ENCODE measurements at places on chromosomes 4 and X.

DNA sequence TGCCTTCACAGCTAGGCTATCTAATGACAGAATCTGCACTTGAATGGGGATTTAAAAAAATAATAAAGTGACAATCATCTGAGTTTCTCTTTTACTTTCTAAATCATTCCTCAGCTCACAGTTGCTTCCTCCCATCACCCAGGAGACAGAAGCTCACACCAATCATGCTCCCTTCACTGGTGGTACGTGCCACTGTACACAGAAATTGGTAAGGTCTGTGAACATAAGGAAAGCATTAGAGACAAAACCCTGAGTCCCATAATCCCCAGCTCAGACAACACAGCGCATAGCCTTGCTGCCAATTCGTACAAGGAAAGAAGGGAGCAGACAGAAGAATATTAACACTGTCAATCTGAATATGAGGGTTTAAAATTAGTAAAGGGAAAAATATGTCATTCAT, 133.1 kb downstream of the IDS start:
- DNase-seq, result no peak

DNA sequence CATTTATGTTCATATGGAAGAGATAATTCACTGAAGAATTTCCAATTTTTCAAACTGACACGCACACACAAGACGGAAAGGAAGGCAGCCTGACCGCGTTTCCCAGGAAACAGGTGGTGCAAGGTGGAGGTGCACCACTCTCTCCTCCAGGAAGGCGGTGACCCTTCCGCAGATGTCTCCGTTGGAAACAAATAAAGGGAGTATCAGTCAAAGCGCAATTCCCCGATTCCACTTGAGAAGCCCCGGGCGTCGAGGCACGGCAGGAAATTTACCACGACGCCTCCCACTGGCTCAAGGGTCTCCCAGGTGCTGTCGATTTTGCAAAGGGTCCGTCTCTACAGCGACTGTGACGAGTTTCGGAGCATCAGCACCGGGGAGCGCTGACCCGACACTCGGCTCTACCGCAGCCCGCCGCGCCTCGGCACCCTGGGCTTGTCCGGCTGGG, 770 bp upstream of the TIGD2 start:
- no peak for DNase-seq

DNA sequence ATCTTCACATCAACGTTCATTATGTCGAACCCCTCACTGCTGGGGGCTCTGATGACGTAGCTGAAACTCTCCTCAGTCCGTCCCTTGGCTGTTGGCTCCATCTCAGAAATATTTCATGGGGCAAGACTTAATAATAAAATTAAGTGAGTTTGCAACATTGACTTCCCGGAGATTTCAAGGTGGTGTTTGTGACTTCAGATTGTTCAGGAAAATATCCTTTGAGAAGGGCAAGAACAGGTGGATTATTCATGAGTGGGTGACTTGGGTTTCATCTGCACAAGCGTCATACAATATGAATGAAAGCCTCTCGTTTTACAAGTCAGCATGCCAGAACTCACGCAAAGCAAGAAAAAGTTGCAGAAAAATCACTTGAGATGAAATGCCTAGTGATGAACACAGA, at the start of gene C4orf50:
Gene C4orf50 (minus strand): TSS at position 101 of the 400 bp plus-strand sequence.
- DNase-seq, result no peak

- no peak for DNase-seq
Observed at GRCh38 chrX:144738246-144738645, 509.1 kb upstream of the SPANXN1 start.

DNA sequence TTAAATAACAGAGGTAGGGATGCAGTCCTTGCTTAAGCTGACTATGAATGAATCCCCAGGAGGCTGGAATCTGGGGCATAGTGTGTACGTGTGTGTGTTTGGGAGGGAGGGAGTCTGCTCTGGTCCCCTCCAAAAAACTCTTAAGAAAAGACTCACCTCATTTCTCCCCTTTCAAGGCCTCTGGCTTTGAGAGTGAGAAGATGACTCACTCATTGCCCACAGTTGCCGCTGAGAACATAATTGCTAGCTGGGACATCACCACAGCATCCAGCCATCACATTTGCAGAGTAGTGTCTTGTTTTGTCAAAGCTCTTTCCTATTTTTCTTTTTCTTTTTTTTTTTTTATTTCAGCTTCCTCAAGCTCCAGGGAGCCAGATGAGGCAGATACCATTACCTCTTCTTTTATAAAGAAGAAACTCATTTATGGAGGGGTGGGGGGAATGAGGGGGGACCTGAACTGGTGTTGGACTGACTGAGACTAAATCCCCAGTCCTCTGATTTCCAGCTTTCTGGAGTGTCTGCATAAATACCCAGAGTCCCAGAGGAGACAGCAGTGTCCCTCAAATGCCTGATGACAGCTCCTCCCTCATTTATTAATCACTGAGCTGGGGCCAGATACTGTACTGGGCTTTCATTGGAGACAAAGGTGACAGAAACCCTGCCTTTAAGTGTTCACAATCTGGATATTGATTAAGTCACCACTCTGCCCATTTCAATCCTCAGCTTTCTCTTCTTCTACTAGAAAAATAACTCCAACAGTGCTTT, 61.9 kb upstream of the LAS1L start:
- DNase-seq, result no peak

DNA sequence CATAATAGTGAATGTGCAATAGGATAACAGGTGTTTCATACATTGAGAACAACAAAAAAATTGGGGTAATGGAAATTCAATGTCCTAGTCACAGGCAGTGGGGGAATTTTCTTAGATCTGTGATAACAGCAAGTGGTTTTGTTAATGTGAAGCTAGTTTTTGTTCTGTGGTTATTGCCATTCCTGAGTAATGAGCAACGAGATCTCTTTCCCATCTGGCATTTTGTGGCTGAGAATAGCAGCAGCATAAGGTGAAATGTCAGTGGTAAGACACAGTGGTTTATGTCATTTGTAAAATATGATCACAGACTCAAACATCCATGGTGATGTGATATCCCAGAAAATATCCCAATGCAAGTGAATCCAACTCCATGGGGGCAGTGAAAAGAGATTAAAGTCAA, 497.5 kb downstream of the KCNIP4 start:
- no peak for DNase-seq

- DNase-seq, result no peak
Observed at GRCh38 chr4:52837716-52838558, 24.2 kb upstream of the RASL11B start.

DNA sequence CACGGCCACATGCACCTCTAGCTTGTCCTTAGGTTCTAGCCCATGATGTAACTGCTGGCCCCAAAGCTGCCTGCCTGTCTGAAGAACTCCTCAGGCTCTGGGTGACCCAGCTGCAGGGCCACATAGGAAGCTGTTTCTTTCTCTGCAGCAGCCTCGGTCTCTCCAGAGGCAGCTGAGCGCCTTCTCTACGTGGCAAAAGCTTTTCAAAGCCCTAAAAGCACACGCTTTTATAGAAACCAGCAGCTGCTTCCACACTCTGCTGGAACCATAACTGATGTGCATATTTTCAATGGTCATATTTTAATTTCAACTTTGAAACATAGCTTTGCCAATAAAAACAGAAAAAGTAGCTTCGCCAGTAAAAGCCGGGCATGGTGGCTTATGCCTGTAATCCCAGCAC, 37.4 kb downstream of the FAM53A start:
- no peak for DNase-seq

DNA sequence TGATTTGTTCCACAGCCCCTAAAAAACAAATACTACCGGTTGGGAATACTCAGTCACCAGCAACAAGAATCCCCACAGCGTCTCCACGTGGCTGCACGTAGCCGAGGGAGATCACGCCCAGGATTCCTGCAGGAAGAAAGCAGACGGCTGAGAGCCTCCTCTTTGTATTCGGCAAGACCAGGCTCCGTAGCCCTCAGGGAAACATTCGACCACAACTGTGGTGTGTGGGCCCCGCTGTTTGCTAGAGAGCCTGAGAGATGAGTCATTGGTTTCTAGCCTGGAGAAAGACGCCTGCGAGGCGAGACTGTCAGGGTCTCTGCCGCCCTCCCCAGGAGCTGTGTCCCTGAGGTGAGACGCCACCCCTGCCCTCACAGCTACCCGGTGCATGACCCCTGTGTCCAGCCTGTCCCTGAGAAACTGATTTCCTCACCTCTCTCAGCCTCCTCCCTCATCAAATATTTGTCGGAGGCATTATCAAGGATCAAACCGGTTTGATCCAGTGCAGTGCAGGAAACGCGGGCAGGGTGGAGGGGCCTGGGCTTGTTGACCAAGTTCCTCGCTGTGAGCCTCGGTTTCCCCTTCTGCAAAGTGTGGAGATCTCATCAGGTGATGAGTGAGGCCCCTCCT, 4.7 kb upstream of the S100P start:
- no peak for DNase-seq

GRCh38 chrX:18970465-18970864, 13.4 kb downstream of the PHKA2 start:
- DNase-seq, result no peak

GRCh38 chr4:83180431-83180968, 66.0 kb upstream of the PLAC8 start:
- DNase-seq, result no peak

- DNase-seq, result no peak
Observed at GRCh38 chr4:118774321-118774720, 61.6 kb downstream of the SEC24D start.

GRCh38 chr4:37628977-37629609, 57.1 kb downstream of the RELL1 start:
- no peak for DNase-seq

GRCh38 chrX:2383735-2384134, 117.0 kb downstream of the DHRSX start:
- DNase-seq, result no peak

- DNase-seq, result peak; percentile 90
Observed at GRCh38 chrX:7689791-7690412, 153.1 kb upstream of the VCX start.

DNA sequence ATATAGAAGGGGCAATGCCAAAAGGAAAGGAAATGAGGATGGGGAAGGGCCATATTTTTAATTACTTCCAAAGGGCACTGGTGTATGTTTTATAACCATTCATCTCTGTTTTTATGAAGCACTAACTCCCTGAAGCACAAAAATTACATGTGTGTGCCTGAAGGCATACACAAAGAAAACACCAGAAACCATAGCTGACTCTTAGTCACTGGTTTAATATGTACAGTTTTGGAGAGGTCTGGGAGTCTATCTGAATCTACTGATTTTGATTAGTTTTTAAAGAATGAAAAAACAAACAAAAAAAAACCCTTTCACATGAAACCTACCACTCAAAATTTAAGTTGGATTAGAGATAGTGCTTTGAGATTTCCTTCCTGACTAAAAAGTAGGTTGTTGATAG, 438.7 kb downstream of the RPA4 start:
- no peak for DNase-seq

DNA sequence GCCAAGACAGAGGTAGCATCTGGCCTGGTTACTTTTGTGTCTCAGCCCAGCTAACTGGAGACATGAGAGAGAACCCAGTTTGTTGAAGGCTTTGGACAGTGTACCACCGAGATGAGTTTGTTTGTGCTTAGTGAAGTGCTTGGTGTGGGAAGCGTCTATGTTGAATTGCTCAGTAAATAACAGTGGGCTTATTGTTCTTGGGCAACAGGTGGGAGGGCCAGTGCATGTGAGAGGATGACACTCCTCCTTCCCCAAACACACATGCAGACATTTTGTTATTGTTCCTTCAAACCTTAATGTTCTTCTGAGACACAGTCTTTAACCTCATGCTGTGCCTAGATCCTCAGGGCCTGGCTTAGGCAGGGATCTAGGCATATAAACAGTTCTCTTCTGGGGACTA, 39.7 kb downstream of the MSN start:
- no peak for DNase-seq

DNA sequence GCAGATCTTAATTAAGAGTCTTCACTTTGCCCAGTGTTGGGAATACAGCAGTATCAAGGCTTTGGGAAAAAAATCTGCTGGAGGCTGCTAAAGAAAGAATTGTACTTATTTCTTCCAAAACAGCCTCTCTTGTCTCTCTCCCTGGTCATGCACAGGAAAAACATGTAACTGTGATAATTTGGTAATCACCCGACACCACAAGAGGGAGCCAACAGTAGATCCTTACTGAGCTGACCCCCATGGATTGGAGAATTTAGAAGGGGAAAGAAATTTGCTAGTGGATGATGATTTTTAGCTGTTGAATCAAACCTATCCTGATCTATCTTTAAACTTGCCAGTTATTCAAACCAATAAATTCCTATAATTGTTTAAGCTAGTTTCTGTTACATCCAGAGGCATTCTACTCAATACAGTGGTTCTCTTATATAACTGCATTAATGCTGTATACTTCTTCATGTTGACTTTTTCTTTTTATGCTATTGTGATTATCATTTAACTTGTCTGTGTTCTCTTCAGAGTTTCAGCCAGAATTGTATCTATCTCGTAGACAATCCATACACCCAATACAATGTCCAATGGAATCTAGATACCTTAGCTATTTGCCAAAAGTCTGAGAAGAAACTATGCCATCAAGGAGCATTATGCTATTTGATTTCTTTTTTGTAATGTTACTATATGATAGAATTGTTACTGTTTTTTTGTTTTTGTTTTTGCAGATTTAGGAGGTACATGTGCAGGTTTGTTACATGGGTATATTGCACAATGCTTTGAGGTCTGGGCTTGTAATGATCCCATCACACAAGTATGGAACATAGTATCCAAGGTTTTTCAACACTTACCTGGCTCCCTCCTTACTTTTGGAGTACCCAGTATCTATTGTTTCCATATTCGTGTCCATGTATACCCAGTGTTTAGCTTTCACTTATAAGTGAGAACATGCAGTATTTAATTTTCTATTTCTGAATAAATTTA, 31.3 kb upstream of the ARHGEF38 start:
- peak; percentile 43 for DNase-seq

DNA sequence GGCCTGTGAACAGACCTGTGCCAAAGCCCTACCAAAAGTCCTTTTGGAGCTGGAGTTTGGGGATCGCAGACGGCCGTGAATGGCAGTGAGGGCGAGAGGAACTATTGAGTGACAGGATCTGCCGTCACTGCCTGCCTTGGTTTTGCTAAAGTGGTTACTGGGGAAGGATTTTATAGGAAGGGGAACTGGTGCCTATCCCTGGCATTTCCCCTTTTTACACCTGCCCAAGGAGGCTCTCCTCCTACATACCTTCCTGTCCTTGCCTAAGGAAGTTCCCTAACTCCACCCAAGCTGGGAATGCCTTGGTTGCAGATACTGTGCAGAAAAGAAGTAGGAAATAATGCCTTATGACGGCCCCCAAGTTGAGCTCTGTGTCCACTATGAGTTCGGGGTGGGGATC, 14.5 kb downstream of the LONRF3 start:
- DNase-seq, result no peak

GRCh38 chr4:19686456-19686855, 565.2 kb upstream of the SLIT2 start:
- no peak for DNase-seq

DNA sequence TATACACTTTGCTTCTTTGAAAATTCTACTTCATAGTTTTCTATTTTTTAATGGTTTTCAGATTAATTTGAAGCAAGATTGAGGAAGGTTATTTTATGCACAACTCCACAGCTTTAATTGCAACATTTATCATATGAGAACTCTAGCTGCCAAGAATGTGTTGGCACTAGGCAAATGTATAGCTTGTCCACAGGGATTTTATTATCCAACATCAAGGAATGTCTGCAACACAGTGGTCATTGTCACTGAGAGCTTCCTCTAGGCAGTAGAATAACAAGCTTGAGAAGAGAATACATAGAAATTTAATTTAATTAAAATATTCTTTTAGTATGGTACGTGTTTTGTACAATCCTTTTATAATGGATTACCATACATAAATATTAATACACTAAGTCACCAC, 1600.8 kb downstream of the ARAP2 start:
- DNase-seq, result no peak

GRCh38 chr4:2301806-2302205, 39.9 kb upstream of the MXD4 start:
- DNase-seq, result no peak

Measured in NCI-H345 (cell line).